Endothelial cell of umbilical vein (primary cell): ENCODE measurements at places on chromosomes 5 and 9. TPM values are rescaled to one million over a fixed set of nuclear protein-coding genes. Genes with fewer than 3 reads are reported as not detected.

- peak; percentile 91 for DNase-seq
These were observed 41.1 kb downstream of the FGF1 start for GRCh38 chr5:142644640-142645361.

- DNase-seq = no peak
These were observed 2.1 kb downstream of the SH2D3C start for GRCh38 chr9:127776195-127776923.

DNA sequence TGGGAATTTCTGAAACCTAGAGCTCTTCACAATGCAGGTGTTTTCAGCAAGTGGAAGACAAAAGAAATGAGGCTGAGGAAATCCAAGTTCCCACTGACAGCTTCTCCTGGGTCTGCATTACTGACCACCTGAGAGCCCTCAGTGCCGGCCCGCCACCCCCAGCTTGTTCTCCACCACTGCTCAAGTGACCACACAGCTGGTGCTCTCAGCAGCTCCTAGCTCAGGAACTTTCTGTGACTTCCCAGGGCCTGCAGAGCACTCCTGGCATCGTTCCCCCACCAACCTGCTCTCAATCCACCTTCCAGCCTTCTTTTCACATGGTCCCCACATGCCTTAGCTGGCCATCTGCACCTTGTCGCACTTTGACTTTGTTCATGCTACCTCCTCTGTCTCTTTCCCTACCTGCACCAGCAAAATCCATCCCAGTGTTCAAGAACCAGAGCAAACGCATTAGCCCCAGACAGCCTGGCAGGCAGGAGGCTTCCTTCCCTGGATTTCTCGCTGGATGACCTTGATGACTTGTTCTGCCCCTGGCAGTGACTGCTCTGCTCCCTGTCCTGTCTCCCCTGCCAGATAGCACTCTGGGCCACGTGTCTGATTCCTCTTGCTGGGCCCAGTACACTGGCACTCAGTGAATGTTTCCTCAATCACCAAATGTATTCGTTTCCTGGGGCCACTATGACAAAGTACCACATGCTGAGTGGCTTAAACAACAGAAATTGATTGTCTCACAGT is 35.1 kb upstream of the NANS start:
- no peak for DNase-seq

The ATOSB gene
- 58.0 and 69.6 TPM in 2 replicates for polyA plus RNA-seq

GRCh38 chr5:10396552-10396951 is 43.1 kb downstream of the MARCHF6 start:
- DNase-seq = no peak

- DNase-seq = no peak
These were observed 40.8 kb downstream of the NAIF1 start for GRCh38 chr9:128026255-128026772.

The PCDHGA8 gene
- 0.43 and 0.44 TPM in 2 replicates for polyA plus RNA-seq

GRCh38 chr5:158922263-158922592 is 177.5 kb downstream of the EBF1 start:
- DNase-seq = no peak

DNA sequence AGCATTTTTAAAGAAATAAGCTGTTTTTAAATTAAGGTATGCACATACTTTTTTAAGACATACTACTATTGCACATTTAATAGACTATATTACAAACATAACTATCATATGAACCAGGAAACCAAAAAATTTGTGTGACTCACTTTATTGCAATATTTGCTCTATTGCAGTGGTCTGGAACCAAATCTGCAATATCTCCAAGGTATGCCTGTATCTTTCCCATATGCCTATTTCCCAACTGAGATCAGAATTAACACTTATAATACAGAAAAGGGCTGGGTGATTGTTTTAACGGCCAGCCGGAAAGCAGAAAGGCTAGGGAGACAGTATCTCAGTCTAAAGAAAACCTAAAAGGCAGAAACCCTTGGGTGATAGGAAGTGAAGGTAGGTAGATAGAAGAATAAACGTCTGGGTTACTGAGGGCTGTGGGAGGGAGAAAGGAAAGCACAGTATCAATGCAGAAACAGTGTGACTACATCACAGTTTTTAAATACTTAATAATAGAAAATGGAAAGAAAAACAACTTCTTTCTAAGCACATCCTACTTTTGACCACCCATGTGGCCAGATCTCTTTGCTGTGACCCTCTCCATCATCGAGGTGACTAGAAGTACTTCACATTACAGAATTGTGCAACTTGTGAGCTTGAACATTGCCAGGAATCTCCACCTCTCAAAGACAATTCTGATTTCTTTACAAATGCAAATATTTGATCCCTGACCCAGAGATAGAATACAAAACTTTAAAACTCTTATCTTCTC is 126.4 kb downstream of the LPAR1 start:
- no peak for DNase-seq

DNA sequence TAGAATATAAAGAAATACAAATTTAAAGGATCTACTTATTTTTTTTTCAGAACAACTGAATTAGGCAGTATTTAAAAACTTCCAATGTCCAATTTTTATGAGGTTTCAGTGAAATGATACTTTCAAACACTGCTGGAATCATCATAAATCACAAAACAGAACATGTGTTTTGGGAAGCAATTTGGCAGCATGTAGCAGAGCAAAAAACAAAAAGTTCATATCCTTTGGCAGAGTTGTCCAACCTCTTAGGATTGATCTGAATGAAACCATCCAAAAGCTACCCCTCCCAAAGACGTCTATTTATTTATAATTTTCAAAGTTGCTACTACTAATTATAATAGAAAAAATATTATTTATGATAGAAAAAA is 192.4 kb upstream of the PUM3 start:
- no peak for DNase-seq

The FREM1 gene
- polyA plus RNA-seq = 0.10 and 0.21 TPM in 2 replicates

The ADGRD2 gene
- polyA plus RNA-seq = not detected in 2 replicates

- DNase-seq = no peak
These were observed 28.3 kb upstream of the UHRF2 start for GRCh38 chr9:6384732-6385131.

- DNase-seq = no peak
These were observed 57.5 kb upstream of the HTR1A start for GRCh38 chr5:64019746-64020145.

DNA sequence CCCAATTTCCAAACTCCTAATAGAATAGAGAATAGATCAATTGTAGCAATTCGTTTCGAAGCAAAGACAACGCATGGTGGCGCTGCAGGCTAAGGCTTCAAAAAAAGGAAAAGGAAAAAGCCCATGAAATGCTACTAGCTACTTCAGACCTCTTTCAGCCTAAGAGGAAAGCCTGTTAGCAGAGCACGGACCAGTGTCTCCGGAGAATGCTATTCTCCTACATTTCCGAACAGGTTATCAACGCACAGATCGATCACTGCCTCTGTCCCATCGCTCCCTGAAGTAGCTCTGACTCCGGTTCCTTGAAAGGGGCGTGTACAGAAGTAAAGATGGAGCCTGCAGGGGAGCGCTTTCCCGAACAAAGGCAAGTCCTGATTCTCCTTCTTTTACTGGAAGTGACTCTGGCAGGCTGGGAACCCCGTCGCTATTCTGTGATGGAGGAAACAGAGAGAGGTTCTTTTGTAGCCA is at the start of gene PCDHB15:
TSS of gene PCDHB15 (plus strand) at position 146 of the 468 bp plus-strand sequence. CDS start at position 330, 184 bp downstream.
- peak; percentile 8 for DNase-seq

The CNTRL gene
- 5.4 and 6.1 TPM in 2 replicates for polyA plus RNA-seq

DNA sequence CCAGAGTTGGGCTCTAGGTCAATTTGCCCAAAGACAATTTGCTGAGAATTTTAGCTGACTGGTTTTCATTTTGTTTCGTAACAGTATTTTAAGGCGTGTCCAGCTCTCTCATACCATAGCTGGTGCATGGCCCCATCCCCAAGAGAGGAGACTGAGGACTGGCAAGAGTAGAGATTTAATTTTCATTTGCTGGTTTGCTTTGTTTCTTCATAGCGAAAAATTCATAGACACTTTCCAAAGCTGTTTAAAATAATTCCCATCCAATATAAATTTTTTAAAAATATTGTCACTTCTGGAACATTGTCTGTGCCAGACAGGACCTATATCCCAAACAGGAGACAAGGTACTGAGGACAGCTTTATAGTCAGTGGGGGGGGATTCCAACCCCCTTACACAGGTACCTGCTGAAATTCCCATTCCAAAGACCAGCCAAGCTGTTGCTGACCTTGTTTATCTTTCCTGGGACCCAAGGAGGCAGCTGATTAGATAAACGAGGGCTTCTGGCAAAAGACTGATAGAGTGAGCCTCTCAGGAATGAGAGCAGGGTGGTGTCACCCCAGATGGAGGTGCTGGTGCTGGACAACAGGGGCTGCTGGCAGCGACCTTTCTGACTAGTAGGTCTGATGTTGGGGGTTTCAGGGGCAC is 6.8 kb upstream of the ANGPTL2 start:
- no peak for DNase-seq

- DNase-seq = no peak
These were observed 30.2 kb downstream of the SLC6A3 start for GRCh38 chr5:1415059-1415425.

The F2RL2 gene
- 33.0 and 33.3 TPM in 2 replicates for polyA plus RNA-seq

- no peak for DNase-seq
These were observed 426 bp downstream of the FAM114A2 start for GRCh38 chr5:154038261-154038706.

DNA sequence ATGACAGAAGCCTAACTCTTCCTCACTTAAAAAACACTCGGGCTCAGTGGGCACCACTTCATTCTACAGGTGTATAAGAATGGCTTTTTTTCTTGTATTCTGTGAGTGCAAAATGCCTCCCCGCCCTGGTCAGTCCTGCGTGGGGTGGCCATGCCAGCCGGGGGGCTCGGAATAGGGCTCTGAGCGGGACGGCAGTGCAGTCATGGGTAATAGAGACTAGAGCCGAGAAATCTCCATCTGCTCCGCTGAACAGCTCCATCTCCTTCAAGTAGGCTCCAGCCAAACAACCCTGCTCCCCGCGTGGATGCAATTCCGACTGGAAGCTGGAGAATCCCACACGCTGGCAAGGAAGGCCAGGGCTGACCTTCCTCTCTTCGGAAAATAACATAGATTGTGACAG is 317.0 kb upstream of the IRX4 start:
- DNase-seq = no peak

The GADD45G gene
- polyA plus RNA-seq = 0.44 and 0.46 TPM in 2 replicates

DNA sequence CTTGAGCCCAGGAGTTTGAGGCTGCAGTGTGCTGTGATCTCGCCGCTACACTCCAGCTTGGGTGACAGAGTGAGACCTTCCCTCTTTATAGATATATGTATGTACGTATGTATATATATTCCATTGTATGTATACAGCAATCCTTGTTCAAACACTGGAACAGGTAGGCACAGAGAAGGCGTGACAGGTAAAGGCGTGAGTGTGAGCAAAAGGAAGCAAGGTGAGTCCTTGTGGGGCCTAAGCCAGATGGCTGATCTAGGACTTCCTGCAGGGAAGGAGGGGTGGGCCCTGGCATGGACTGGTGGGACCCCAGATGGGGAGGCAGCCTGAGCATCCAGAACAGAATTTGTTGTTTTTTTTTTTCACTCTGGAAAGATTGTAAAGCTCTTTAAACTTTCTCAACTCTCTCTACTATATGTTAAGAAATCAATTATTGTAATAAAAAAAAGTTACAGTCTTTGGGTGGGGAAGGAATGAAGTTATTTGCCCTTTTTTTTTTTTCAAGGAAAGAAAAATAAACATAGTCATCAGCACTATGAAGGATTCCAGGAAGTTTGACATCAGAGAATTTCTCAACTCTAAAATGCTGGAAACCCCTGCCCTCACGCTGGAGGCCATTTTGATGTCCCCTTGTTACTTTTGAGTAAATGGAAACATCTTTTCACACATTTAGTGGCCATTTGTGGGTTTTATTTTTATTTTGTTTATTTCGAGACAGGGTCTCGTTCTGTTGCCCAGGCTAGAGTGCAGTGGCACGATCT is 38.9 kb upstream of the STXBP1 start:
- no peak for DNase-seq

The CCDC183 gene
- 0.50 and 0.60 TPM in 2 replicates for polyA plus RNA-seq

- peak; percentile 88 for DNase-seq
These were observed 193.0 kb downstream of the RFX3 start for GRCh38 chr9:3332802-3333201.

The TMC1 gene
- 0.30 TPM in 1 of 2 replicates, not detected in the other for polyA plus RNA-seq

The PITX1 gene
- polyA plus RNA-seq = 0.48 and 0.65 TPM in 2 replicates

The TMEM252 gene
- not detected in 2 replicates for polyA plus RNA-seq

The IGFBPL1 gene
- polyA plus RNA-seq = 0.16 TPM in 1 of 2 replicates, not detected in the other

- DNase-seq = no peak
These were observed 99.0 kb downstream of the GAPVD1 start for GRCh38 chr9:125360601-125361000.

GRCh38 chr5:172636279-172637050 is 4.6 kb upstream of the NEURL1B start:
- no peak for DNase-seq
